ENCODE measurements at places on chromosomes 7 and 10.

- DNase-seq = no peak
Measured at GRCh38 chr10:97020452-97021400, 165.0 kb downstream of the SLIT1 start.

DNA sequence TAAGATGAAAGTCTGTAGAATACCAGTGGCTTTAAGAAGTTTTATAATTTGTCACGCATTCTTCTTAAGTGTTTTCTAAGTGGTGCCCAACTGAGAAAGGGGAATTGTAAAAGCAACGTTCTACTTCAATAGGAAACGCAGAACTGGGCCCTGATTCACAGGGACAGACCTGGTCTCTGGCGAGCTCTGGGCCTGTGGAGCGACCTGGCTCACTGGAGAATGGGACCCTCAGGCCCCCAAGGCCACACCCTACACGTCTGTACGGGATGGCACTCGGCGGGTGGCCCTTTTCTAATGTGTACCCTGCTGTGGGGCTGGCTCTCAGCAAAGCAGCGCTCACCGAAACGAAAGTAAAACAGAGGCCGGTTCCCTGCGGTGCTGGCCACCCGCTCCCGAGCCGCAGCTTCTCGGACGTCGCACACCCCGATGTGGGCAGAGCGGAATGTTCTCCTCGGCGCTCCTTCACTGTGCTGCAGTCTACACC is 205.0 kb downstream of the DIP2C start:
- peak; percentile 52 for DNase-seq

DNA sequence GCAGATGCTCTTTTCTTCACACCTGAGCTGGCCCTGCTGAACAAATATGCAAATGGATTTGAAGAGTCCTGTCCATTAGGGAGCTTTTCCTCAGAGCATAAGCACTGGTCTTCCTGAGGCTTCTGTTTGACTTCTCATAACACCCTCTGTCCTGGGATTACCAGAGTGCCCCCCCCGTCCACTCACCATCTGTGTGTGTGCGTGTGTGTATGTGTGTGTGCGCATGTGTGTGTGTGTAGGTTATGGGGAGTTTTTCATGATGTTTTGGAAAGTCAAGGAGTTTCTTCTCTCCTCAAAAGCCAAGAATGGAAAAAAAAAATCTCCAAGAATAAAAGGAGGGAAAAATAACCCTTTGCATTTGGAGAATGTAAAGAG is 57.7 kb upstream of the COMTD1 start:
- peak; percentile 8 for DNase-seq

DNA sequence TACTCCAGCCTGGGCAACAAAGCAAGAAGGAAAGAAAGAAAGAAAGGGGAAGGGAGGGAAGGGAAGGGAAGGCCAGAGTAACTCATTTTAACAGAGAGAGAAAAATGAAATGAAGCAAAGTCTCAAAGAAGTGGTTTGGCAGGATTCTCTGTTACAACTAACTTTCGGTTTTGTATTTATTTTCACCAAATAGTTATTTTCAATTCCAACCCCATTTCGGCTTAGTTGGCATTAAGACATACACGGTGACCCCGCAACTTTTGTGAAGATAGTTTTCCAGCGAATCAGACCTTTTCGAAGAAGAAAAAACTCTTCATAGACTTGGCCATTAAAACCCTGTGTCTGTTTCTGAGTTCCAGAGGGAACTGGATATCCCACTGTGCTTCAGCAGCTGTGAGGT is 45.2 kb upstream of the LYZL2 start:
- DNase-seq = no peak

GRCh38 chr7:28243861-28244260 is 63.3 kb upstream of the JAZF1 start:
- no peak for DNase-seq

DNA sequence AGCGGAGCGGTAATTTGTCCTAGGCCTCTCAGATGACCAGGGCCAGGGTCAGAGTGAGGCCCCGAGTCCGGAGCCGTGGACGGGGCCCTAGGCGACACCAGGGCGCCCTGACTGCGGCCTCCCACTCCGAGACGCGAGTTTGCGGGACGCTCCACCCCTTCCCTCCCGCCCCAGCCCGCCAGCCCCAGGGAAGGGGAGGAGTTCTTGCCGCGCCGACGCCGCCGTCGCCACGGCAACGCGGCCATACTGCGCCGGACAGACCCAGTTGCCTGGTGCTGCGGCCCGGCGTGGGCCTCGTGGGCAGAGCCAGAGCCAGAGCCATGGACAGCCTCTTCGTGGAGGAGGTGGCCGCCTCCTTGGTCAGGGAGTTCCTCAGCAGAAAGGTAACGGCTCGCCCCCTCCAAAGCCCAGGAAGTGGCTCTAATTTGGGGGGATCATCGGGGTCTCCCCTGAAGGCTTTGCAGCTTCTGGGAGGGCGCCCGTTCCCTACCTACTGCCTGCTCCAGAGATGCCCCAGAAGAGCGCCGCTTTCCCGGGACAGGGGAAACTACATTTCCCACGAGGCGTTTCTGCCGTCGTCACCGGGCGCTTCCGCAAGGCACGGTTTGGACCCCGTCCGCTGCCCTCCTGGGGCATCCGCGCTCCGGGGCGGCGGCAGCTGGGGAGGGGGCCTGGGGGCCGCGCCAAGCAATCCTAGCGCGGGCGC is at the start of gene MINDY4:
Gene MINDY4, plus strand, starts transcription at position 244 of the 706 bp plus-strand sequence. Its CDS starts 77 bp downstream, at position 321.
- DNase-seq = peak; percentile 77

- no peak for DNase-seq
Measured at GRCh38 chr10:127197154-127197432, 702 bp upstream of the INSYN2A start.

GRCh38 chr7:93165447-93165846 is 17.3 kb upstream of the SAMD9L start:
- peak; percentile 47 for DNase-seq

- DNase-seq = no peak
Measured at GRCh38 chr10:93799155-93799708, 41.5 kb downstream of the LGI1 start.
